ENCODE measurements at places on chromosomes 5 and 9.

- no peak for DNase-seq
These were observed 118.1 kb downstream of the TRIO start for GRCh38 chr5:14261235-14261634.

DNA sequence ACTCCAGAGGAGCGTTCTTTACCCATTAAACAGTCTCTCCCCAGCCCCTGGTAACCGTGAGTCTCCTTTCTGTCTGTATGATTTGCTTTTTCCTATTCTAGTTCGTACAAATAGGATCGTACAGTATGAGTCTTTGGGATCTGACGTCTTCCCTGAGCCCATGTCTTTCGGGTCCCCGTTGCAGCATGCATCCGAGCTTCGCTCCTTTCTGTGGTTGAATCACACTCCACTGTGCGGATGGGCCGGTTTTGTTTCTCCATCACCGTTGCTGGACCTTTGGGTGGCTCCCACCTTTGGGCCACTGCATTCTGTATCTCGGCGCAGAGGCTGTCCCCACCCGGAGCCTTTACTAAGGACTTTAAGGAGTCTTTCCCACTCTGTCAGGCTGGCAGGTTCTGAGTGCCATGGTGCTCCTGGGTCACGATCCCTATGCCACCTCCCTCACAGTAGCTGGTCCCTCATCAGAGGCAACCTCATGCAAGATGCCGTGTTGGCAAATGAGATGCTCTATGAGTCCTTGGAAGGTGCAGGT, 145.7 kb upstream of the COL5A1 start:
- no peak for DNase-seq

GRCh38 chr5:59684388-59685190, 208.9 kb downstream of the PDE4D start:
- no peak for DNase-seq

DNA sequence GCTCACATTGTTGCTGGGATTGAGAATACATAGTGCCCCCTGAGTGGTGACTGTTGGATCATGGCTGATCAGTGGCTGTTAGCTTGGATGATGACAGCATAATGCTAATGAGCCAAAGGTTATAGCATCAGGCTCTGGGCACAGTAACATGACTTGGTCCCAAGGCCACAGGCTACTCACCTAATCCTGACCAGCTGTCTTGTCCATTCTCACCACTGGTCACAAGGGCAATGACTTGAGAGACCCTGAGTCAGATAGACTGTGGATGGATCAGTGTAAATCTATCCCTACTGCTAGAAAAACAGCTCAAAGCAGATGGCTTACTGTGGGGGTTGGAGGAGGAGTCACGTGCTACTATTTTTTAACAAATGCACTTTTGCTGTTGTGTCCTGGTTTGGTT, 74.7 kb downstream of the AOPEP start:
- DNase-seq: peak; percentile 100

DNA sequence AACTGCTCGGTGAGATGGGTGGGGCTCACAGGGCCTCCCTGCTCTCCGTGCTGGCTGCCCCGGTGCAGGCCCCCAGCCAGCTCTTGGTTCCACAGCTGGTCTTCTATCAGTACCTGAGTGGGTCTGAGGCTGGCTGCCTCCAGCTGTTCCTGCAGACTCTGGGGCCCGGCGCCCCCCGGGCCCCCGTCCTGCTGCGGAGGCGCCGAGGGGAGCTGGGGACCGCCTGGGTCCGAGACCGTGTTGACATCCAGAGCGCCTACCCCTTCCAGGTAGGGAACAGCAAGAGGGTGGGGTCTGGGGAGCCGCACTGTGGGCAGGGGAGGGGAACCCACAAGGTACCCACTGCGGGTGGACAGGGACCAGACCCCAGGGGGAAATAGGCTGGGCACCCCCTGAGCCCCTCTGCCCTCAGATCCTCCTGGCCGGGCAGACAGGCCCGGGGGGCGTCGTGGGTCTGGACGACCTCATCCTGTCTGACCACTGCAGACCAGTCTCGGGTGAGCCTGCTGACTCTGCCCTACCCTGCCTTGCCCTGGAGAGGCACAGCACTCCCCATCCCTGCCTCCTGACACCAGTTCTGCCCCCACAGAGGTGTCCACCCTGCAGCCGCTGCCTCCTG, 2.8 kb downstream of the MAMDC4 start:
- DNase-seq: no peak

- no peak for DNase-seq
These were observed 91.2 kb downstream of the FSTL4 start for GRCh38 chr5:133520991-133521706.

DNA sequence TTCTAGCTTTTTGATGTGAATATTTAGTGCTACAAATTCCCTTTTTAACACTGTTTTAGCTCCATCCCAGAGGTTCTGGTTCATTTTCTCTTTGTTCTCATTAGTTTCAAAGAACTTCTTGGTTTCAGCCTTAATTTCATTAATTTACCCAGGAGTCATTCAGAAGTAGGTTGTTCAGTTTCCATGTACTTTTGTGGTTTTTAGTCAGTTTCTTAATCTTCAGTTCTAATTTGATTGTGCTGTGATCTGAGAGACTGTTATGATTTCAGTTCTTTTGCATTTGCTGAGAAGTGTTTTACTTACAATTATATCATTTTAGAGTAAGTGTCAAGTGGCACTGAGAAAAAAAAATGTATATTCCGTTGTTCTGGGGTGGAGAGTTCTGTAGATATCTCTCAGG, 240.1 kb upstream of the RASA1 start:
- no peak for DNase-seq

GRCh38 chr5:96517295-96517694, 84.2 kb upstream of the PCSK1 start:
- DNase-seq: peak; percentile 19

- DNase-seq: no peak
These were observed 221.0 kb downstream of the DCP2 start for GRCh38 chr5:113197456-113198200.

- DNase-seq: peak; percentile 72
These were observed 603 bp downstream of the TMEM268 start for GRCh38 chr9:114611516-114612271.

GRCh38 chr5:43037636-43038495, 2.3 kb downstream of the ANXA2R start:
- DNase-seq: no peak

GRCh38 chr9:81472701-81473100, 216.6 kb downstream of the TLE1 start:
- no peak for DNase-seq

GRCh38 chr5:54905246-54905795, 80.1 kb downstream of the ESM1 start:
- DNase-seq: peak; percentile 63

- DNase-seq: peak; percentile 10
These were observed 547 bp downstream of the CLTA start for GRCh38 chr9:36191290-36191645.

GRCh38 chr5:142874540-142874939, 104.4 kb downstream of the ARHGAP26 start:
- peak; percentile 68 for DNase-seq

GRCh38 chr5:61348447-61348846, 16.4 kb downstream of the ZSWIM6 start:
- no peak for DNase-seq

- DNase-seq: no peak
These were observed 252.3 kb upstream of the SLC24A2 start for GRCh38 chr9:20040991-20041696.

DNA sequence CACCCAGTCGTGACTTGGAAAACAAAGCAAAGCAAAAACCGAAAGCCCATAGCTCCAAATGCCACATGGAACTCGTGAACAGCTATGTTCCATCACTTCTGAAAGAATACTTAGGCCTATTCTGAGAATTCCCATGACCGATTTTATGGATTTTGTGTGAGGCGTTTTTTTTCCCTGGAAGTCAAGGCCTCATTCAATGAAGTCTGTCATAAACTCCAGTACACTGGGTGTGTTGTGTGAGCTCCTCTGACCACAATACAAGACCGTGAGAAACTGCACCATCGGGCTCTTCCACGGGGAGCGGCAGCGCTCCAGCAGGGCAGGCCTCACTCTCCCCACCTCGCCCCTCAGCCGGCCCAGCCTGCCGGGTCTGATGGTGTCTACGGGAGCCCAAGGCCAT, 209.5 kb downstream of the FANCC start:
- no peak for DNase-seq

GRCh38 chr9:115216873-115217272, 98.9 kb upstream of the TNC start:
- DNase-seq: no peak

GRCh38 chr5:43926923-43927322, 323.9 kb downstream of the NNT start:
- peak; percentile 22 for DNase-seq

DNA sequence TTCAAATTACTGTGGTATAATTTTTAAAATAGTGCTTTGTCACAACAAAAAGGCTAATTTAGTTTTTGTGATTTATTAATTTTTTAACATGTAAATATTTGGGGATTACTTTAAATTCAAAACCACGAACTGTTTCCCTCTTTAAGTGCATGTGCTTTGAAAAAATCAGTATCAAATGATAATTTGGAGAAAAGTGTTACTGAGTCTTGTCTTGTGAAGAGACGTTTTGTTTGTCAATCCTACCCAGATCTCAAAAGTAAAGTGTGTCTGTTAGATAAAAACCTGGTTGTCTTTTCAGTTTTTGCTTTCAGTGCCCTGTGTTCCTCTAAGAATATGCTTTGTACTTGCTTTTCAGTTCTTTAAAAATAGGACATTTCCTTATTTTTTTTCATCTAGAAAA, 7.7 kb downstream of the ZSWIM6 start:
- DNase-seq: no peak

- DNase-seq: peak; percentile 76
These were observed 413 bp downstream of the JADE2 start for GRCh38 chr5:134525683-134526482.

DNA sequence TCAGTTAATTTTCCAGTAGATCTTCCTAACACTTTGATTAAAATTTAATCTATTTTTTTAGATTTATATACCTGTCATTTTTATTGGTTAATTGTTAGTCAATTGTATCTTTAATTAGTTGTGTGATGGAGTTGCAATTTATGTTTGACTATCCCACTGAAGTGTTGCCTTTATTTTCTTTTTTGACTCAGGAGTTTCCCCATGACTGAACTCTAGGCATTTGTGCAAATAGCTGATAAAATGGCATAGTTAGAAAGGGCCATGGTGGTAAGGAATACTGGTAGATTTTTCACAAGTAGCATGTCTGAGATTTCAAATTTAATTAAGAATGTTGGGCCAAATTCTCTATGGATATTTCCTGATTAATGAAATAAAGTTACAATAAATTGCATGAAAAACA, 273.1 kb upstream of the DAB2 start:
- no peak for DNase-seq

DNA sequence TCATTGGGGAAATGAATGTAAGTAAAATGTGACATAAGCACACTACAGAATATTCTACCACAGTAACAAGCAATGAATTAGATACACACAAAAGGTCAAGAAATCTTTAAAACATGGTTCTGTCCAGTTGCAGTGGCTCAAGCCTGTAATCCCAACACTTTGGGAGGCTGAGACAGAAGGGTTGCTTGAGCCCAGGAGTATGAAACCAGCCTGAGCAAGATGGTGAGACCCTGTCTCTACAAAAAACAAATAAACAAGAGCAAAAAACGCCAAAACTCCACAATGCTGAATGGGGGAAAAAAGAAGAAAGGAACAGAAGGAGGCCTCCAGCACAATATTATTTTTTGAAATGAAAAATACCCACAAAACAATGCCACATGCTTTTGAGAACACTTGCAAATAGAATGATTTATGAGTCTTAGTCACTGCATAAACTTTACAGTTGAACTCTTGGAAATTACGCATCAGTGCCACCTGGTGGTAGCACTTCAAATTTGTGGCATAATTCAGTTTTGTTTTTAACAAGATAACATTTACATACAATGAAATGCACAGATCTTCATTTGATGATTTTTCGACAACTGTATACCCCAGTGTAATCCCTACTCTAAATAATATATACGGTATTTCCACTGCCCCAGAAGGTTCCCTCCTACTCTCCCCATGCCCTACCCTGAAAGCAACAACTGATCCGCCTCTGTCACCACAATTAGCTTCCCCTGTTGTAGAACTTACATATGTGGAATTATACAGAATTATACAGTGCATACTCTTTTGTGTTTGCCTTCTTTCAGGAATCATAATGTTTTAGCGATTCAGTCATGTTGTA, 14.4 kb upstream of the SPINK4 start:
- DNase-seq: peak; percentile 79

DNA sequence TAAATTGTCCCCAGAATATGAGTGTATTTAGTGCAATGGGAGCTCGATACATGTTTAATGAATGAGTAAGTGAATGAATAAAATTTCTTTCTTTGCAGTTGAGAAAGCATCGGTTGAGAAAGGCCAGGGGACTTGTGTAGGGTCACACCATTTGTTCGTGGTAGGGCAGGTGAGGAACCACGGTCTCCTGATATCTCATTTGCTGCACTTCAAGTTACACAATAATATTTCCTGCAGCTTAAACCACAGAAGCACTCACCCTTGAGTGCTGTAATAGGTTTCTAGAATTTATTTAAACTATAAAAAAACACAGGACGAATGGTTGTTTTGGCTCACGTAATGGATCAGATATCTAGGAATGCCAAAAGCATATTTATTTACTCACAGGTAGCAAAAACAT, 429.8 kb downstream of the SPATA31D1 start:
- DNase-seq: no peak

GRCh38 chr5:96922499-96923244, 13.2 kb upstream of the LNPEP start:
- DNase-seq: no peak

- peak; percentile 61 for DNase-seq
These were observed 1366.8 kb downstream of the EFNA5 start for GRCh38 chr5:106303911-106304310.

DNA sequence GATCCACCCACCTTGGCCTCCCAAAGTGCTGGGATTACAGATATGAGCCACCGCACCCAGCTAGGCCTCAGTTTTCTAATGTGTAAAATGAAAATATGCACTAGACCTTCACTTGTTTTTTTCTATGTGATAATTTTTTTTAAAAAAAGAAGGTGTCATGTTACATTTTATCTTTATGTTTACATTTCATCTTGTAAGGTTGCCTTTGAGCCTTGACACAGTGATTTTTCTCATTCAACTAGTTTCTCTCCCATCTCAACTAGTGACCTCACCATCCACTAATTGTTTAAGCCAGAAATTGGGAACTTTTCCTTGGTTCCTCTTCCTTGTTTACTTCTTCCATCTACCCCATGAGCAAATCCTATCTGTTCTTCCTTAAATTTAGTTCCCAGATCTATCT, 21.5 kb downstream of the TMC1 start:
- DNase-seq: no peak

GRCh38 chr9:1876891-1877496, 138.2 kb upstream of the SMARCA2 start:
- DNase-seq: no peak
